ENCODE measurements at places on chromosomes 6 and 20. TPM values are rescaled to one million over a fixed set of nuclear protein-coding genes. Genes with fewer than 3 reads are reported as not detected.

The C20orf202 gene
- total RNA-seq: not detected

The RAD21L1 gene
- not detected for total RNA-seq

The TPBG gene
- not detected for total RNA-seq

The GPR31 gene
- not detected for total RNA-seq

The RPP40 gene
- 6.2 TPM for total RNA-seq

The KIFC1 gene
- total RNA-seq: 106 TPM

The MYLK4 gene
- total RNA-seq: 0.20 TPM
